ENCODE measurements at places on chromosomes 13 and 19. TPM values are rescaled to one million over a fixed set of nuclear protein-coding genes. Genes with fewer than 3 reads are reported as not detected.

Gene ISYNA1
- total RNA-seq: 7.0 TPM

Gene AMH
- 0.51 TPM for total RNA-seq

Gene ADAMTSL5
- not detected for total RNA-seq

Gene ZNF417
- total RNA-seq: 7.4 TPM

Gene IFNL1
- not detected for total RNA-seq

Gene KLK3
- total RNA-seq: not detected

Gene PPP1R12C
- total RNA-seq: 41.5 TPM

Gene GPR12
- total RNA-seq: not detected

Gene TNNT1
- total RNA-seq: 23.9 TPM
